ENCODE measurements at places on chromosomes 1 and 21.

DNA sequence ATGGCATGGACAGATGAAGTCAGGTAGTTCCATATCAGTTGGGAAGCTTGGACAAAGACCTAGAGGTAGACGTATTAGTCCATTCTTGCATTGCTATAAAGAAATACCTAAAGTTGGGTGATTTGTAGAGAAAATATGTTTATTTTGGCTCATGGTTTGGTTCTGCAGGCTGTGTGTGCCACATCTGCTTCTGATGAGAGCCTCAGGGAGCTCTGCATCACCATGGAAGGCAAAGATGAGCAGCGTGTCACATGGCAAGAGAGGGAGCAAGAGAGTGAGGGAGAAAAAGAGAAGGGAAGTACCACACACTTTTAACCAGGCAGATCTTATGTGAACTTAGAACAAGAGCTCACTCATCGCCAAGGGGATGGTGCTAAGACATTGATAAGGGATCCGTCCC lies 9.0 kb downstream of the TSACC start:
- DNase-seq = no peak

DNA sequence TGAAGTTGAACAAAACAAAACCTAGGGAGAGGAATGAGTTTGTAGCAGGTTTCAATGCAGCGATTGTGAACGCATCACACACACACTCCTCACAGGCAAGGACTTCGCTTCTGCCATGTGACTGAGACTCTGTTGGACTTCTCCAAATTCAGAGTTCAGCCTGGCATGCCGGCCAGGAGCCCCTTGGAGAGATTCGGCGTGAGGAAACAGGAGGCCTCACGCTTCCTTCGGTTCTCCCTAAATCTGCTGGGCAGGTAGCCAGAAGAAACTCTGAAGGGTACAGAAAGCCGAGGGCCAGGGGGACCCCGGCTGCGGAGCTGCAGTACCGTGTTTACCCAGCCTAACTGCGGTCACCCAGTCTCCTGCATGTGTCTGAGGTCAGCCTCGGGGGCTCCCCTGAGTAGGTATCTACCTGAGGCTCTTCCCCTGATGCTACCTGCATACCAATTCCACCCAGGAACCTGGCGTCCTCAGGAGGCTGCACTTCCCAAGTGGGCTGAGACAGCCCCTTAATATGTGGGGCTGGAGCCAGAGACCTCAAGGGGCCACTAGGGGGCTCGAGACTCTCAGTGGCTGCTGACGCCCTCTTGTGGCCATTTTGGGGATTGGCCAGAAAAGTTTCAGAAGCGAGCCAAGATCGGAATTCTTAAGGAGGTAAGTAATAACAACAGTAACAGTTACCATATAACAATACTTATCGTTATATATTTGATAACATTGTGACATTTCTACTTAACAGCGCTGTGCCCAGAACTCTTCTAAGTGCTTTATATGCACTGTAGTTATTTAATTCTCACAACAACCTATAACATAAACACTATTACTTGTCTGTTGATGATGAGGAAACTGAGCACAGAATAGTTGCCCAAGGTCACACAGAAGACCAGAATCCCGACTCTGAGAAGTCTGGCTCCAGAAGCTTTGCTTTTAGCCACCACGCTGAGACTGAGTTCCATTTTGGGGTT lies 2.7 kb upstream of the ANXA9 start:
- DNase-seq = peak; percentile 69

DNA sequence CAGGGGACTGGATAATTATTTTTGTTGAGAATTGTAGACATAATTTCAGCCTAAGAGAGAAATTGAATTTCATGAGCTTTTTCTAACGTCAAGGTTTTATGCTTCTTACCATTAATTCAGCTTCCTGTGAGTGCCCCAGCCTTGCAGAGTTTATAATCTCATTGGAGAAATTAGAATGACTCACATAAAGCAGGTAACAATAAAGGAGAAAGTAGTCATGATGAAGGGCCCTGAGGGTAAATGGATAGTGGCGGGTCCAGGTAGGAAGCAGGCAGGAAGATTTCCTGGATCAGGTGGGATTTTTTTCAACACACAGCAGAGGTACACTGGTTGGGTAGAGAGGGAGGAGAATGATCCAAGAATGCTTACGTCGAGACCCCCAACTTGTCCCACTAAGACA lies 311.4 kb downstream of the BARHL2 start:
- DNase-seq = no peak

GRCh38 chr1:172252321-172252720 lies 168.2 kb upstream of the C1orf105 start:
- DNase-seq = no peak

DNA sequence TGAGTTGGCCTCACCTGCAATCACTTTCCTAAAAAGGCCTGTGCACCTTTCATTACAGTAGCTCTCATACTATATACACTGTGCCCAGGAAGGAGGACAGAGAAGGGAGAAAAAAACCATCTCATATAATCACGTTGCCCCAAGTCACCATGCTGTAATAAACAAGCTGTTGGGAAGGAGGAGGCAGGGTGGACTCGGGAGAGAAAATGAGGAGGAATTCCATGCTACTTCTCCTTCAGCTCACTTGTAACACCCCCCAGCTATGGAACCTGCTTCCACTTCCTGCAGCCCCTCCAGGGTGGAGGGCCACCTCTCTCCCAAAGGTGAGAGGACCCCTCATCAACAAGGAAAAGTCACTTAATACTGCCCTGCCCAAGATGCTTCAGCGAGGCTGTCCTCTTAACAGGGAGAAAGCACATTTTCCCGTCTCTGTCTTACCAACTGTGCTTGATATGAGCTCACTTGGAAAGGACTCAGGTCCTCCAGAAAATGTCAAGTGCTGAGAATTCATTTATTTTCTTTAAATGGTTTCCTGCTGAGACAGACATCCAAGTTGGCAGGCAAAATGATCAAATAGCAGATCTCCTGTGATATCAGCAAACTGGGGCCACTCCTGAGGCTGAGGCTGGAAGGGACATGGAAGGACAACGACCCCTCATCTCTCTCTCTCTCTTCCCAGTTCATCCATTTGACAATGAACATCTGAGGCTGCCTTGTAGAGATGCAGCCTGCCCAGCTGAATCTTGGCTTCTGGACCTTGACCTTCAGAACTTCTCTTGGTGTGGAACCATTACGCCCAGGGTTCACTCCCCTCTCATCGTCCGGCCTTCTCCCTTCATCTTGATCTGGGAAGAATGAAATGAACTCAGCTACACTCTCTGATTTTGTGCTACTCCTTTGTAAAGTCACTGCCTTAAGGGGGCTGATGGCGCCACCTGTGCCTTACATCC lies 54.0 kb downstream of the CAPN9 start:
- no peak for DNase-seq

- no peak for DNase-seq
Observed at GRCh38 chr1:121444096-121444495, 259.3 kb downstream of the SRGAP2C start.

DNA sequence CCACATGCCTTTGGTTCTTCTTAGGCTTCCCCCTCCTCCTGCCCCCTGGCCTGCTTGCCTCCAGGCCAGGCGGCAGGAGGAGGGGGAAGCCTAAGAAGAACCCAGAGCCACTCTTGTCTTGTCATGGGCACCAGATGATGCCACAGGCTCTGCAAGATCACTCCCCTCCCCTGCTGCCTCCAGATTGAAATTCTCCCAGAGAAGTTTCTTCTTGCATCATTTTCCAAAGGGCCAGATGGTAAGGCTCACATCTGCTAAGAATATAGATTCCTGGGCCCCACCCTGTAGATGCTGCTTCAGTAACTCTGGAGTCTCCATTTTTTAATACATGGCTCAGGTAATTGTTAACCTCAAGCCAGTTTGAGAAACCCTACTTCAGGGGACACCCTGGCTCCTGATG lies 60.8 kb downstream of the FAM163A start:
- DNase-seq = no peak

DNA sequence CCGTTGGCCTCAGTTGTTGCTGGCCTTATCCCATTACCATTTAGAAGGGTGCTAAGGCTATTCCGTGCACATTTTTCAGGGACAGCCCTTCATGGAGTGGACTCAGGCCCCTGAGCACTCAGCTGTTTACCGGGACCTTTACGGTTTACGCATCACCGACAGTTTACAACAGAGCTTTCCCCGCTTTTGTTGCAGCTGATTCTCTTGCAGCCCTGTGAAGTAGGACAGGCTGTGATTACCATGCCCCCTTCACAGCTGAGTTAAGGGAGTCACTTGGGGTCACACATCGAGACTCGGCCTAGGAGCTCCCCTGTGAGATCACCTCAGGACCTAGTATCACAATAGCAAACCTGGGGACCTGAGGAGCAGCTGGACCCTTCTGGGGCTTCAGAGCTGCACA lies 41.9 kb downstream of the PTPRF start:
- DNase-seq = no peak

GRCh38 chr1:47776667-47777131 lies 220.5 kb downstream of the TRABD2B start:
- no peak for DNase-seq

GRCh38 chr1:56433056-56433577 lies 146.2 kb downstream of the PLPP3 start:
- DNase-seq = no peak

DNA sequence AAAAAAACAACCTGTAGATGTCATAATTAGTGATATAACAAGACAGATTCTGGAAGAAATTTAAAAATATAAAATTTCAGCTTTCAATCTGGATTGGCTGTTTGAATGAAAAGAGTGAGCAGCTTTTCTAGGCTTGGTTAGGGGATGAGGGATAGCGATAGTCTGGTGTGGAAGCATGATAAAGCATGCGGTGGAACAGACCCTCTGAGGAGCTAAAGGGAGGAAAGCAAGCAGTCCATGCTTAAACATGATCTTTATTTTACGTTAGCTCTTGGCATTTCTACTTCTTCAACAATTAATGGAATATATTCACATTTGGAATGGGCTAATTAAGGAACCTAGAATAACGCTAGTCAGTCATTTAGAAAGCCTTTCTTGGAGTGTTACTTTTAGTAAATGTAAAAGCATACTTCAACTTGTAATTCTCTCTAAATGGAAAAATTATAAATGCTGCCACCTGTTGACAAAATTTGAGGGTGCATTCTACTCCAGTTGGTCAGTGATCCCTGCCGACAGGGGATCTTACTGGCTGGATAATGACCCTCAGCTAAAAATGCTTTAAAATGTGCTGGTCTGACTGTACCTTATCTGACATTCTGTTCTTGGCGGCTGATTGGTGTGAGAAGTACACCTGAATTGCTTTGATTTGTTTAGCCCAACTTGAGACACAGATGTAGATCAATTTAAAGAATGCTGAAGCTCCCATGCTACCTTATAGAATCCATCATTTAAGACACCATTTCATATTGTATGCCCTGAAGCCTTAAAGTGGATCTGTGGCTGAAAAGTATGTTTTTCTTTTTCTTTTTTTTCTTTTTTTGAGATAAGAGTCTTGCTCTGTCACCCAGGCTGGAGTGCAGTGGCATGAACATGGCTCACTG lies 61.2 kb downstream of the AK4 start:
- no peak for DNase-seq

DNA sequence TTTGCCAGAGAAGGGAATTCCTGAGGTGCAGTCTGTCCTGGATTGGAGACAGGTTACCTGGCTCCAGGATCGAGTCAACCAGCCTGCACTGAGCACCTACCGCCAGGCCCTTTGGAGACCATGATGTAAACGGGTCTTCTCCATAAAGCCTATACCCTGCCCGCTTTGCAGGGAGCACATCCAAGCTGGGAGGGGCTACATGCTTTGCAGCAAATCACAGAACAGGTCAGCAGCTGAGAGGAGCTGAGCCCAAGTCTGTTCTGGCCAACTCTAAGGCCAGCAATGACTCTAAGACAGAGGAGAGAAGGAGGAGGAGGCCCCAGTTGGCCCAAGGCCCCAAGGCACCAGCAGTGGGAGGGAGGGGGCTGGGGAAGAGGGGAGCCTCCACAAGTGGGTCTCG lies 15.5 kb upstream of the RSPO1 start:
- no peak for DNase-seq

DNA sequence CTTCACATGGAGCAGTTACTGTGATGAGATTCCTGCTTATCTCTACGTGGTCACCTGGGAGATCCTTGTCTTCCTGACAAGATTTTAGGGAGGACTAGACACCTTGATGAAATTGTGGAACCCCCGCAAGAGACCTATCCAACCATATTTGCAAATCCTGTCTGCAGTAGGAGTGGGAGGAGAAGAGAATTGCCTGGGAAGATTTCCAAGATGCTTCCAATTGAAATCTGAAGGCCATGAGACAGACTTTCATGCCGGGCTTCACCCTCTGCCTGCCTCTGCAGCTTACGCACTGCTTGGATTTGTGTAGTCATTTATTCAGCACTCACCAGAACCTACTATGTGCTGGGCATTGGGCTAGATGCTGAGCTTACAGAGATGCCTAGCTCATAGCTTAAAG lies 106.6 kb downstream of the OMA1 start:
- DNase-seq = no peak

DNA sequence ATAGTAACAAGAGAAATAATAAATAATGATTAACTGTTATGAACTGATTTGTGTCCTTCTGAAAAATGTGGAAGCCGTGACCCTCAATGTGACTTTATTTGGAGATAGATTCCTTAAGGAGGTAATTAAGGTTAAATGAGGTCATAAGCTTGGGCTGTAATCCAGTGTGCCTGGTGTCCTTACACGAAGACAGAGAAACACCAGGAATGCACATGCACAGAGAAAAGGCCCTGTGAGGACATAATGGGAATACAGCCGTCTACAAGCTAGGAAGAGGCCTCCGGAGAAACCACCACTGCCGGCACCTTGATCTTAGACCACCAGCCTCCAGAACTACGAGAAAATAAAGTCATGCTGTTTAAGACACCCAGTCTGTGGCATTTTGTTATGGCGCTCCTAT lies 215.9 kb downstream of the NEGR1 start:
- DNase-seq = no peak
